ENCODE measurements at places on chromosomes 6 and 20.
A peak's percentile ranks its signal among the peaks of the same experiment; 100 is the strongest.

GRCh38 chr6:107991061-107991460 lies 33.1 kb upstream of the SEC63 start:
- DNase-seq: no peak

DNA sequence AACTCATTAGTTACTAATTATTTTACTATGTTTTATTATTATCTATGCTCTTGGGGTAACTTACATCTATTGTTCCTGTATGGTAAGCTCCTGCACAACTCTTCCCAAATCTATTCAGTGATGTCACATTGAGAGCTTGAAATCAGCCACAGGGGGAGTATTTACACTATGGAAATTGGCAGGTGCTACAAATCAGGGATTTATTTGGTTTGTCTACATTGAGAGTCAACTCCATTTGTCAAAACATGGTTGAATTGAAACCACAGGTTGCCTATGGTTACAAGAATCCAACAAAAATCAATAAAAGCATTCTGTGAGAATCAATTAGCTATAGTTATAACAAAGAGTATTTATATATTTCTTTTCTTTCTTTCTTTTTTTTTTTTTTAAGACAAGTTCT lies 3.9 kb upstream of the FITM2 start:
- no peak for DNase-seq

DNA sequence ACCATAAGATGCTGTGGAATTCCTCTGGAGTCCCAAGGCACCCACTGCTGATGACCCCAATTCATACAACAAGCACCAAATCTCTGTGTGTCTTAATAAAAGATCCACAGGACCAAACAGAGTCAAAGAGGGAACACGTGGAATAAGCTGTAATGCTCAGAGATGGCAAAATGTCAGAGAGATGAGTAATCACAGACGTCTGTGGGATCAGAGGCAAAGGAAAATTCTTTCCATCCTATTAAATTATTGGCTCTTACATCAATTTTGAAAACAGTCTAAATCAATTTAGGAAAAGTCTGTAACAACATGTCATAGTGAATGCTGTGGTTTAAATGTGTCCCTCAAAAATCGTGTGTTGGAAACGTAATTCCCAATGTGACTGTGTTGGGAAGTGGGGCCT lies 17.5 kb upstream of the SAMD3 start:
- DNase-seq: peak; percentile 84

DNA sequence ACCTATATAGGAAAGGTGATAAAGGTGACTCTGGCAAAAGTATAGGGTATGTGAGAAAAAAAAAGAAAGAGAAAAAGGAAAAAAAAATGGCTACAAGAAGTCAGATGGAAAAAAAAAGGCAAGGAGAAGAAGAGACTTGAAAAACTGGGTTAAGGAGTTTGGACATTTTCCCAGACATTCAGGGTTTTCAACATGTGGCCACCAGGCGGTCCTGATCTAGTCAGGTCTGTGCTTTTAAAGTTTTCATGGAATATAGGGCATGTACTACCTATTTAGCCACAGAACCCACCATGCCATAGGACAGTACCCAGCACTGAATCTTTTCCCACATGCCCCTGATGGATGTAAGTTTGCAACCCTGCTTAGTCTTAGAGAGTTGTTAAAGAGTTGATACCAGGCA lies 433.7 kb downstream of the MAFB start:
- DNase-seq: no peak

DNA sequence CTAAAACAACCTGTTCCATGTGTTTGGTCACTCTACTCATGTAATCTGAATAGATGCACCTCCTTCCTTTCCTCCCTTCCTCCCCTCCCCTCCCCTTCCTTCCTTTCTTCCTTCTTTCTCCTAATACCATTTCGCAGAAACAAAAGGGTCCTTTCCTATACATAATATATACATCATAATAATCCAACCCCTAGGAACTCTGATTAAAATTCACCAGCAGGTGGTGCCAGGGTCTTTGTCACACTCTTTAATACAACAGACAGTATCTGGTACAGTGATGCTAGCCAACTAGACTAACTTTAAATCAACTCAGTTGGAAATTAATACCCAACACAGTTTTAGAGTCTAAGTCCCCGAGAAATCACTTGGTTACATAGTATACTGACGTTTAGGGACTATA lies 181.2 kb upstream of the SHLD1 start:
- peak; percentile 13 for DNase-seq

GRCh38 chr6:56789342-56789741 lies 146.7 kb upstream of the DST start:
- no peak for DNase-seq

- peak; percentile 42 for DNase-seq
Observed at GRCh38 chr6:63573899-63574553, 1.7 kb downstream of the LOC128125822 start.

- DNase-seq: peak; percentile 47
Observed at GRCh38 chr20:45088247-45088646, 12.7 kb downstream of the KCNS1 start.

- peak; percentile 92 for DNase-seq
Observed at GRCh38 chr20:57698116-57698866, 11.5 kb downstream of the PMEPA1 start.

DNA sequence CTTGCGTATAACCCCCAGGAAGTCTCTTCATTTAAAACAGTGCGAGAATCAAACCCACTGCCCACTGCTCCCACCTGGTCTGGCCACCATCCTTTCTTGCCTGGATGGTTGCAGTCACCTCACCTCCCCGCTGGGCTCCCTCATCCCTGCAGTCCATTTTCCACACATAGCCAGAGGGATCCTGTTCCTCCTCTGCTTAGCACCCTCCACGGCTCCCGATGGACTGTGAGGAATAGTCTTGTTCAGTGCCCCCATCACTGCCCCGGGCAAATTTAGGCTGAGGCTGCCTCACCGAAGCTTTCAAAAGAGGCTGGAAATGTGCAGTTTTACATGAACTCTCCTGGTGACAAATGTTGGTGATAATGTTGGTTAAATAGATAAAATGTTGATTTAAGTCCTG lies 17.7 kb downstream of the KCNG1 start:
- DNase-seq: no peak

- DNase-seq: no peak
Observed at GRCh38 chr20:62141397-62142251, 1.6 kb downstream of the PSMA7 start.

DNA sequence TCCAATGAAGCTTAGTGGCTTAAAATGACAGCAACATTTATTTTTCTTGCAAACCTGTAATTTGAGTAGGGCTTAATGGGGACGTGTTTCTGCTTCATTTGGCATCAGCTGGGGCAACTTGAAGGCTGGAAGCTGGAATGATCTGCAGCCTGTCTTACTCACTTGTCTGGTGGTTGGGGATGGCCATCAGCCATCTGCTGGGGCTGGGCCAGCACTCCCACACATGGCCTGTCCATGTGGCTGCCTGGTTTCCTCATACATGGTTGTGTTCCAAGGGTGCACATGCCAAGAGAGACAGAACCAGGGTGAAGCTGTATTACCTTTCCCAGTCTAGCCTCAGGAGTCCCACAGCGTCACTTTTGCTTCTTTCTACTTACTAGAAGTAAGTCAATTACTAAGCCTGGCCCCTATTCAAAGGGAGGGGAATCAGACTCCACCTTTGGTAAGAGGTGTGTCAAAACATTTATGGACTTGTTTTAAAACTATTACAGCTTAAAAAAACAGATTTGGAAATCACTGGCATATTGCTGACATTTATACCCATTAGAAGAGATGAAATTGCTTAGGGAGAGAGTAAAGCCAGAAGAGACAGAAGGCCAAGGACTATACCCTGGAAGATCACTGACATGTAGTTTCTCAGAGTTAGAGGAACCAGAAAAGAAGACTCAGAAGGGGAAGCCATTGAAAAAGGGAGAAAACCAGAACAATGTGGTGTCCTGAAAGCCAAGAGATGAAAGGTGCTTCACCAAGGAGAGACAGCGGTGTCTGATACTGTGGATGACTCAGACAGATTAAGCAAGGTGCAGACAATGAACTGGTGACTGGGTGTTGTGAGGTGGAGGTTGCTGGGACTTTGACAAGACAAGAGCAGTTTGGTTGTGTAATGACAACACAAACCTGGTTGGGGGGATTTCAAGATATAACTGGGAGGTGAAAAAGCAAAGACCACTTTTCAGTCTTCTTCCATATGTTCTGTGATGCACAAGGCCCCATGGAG lies 345.2 kb downstream of the GJA1 start:
- peak; percentile 97 for DNase-seq

DNA sequence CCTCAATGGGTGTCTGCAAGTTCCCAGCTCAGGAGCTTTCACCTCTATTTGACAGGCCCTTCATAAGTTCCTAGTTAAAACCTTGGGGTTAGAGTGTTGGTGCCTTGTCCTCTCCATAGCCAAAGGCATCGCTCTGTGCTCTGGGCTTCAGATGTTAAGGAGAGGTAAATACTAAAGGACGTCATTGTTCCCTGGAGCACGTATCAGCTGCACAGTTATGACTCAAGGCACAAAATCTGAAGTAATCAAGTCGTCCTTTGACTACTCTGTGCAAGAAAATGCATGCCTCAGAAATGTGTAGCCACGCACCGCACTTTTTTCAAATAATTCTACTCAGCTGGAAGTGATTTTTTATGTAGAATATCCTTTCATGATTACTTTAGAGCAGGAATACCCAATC lies 240.8 kb upstream of the QKI start:
- no peak for DNase-seq

DNA sequence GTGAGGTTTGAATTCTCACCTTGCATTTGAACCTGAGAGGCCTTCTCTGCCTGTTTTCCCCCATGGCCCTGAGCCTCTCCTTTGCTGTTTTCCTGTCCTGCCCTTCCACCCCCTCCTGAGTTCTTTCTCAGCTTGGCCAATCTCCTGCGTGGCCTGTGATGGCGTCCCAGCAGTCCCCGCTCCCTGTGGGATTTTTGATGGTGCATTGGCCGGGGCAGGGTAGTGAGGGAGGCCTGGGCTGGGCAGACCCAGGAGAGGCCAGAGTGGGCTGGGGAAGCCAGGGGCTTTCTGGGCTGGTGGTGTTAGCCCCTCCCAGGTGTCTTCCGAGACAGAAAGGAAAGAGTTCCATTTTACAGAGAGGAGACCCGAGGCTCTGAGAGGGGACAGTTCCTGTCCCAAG lies 6.3 kb downstream of the CEBPB start:
- no peak for DNase-seq

DNA sequence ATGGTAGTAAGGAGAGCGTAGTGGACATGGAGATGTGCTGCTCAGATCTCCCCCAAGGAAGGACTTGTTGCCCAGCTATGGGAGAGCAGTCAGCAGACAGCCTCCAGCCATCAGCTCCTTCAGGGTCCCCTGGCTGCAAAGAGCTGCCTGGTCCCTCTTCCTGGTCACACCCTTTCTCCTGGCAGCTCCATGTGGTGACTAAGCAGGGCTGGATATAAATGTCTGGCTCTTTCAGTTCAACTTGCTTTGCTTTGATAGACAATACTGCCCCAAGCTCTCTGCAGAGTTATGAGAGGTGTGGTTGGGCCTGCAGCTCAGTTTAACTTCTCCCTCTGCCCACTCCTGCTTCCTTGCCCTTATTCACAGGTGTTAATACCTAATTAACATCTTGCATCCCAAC lies 64.1 kb upstream of the DDR1 start:
- DNase-seq: peak; percentile 81

GRCh38 chr6:11380969-11381744 lies 148.7 kb upstream of the NEDD9 start:
- no peak for DNase-seq

GRCh38 chr6:108752733-108753590 lies 95.3 kb upstream of the ARMC2 start:
- no peak for DNase-seq

DNA sequence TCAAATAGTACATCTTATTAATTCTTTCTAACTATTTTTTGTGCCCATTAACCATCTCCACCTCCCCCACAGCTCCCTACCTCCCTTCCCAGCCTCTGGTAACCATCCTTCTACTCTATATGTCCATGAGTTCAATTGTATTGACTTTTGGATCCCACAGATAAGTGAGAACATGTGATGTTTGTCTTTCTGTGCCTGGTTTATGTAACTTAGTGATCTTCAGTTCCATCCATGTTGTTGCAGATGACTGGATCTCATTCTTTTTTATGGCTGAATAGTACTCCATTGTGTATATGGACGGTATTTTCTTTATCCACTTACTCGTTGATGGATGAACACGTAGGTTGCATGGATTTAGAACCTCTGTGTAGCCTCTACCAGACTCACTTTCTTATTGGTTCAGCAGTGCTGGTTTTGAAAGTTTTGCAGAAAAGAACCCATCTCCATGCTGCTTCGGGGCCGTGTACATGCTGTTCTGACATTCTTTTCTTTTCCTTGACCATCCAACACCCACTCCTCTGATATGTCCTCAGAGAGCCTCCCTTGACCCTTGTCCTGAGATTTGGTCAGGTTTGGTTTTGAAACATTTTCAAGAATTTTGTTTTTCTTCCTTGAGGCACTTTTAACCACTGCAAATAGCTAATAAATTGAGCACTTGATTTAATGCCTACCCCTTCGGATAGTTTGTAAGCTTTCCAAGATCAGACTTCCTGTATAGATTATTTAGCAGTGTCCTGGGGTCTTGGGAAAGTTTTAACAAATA lies 231.2 kb upstream of the ZFP64 start:
- DNase-seq: no peak

DNA sequence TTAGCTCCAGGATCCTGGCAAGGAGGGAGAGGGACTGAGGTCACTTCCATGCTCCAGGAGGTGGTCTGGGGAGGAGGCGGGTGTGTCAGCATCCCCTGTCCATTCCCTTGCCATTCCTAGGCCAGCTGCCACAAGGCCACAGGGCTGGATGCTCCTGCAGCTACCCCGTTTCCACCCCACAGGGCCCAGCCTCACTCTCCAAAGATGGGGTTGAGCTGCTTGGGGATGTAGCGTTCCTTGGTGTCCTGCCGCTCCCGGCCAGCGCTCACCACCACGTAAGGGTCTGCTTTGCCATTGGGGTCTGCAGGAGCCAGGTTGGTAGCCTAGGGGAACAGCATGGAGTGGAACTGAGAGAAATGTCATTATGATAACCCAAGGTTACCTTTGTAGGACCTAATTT lies 23.0 kb downstream of the ERGIC3 start:
- no peak for DNase-seq

- DNase-seq: no peak
Observed at GRCh38 chr6:155883334-155883731, 427.7 kb upstream of the NOX3 start.

DNA sequence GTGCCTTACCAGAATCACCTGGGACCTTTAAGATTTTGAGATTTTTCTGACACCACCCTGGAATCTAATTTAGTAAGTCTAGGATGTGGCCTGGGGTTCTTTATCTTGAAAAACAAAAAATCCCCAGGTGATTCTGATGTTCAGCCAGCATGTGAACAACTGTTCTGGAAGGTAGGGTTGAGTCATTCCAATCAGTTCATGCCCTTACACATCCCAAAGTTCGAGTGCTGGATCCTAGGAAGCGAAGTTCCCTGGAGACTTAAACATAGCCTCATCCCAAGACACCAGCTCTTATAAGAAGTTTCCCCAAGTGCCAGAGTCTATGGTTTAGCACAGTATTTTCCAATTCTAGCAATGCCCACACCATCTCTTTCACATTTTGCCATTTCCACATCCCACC lies 6.3 kb upstream of the TSHZ2 start:
- no peak for DNase-seq

All from stromal cell of bone marrow (primary cell).